ENCODE measurements at places on chromosomes 12 and 14.

DNA sequence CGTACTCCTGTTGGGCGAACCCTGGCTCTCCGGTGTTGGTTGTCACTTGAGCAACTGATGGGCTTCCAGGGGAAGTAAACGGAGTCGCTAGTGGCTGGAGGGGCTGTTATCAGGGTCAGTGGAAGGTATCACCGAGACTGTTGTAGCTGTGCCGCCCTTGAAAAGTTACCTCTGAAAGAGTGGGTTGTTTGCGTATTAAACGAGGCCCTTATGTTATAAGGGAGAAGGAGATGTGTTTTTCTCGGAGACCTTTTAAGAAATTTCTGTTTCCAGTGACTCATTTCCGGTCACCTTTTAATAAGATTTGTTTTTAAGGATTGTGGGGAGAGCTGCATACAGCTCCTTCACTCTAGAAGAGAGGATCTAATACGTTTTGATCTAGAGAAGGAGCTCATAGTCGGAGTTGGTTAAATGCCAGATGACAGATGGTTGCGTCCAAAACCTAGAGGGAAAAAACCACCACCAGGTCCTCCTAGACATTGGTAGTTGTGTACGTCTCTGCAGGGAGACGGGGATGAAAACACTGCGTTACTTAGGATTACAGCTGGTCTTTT, 750 bp upstream of the DBX2 start:
- no peak for DNase-seq

DNA sequence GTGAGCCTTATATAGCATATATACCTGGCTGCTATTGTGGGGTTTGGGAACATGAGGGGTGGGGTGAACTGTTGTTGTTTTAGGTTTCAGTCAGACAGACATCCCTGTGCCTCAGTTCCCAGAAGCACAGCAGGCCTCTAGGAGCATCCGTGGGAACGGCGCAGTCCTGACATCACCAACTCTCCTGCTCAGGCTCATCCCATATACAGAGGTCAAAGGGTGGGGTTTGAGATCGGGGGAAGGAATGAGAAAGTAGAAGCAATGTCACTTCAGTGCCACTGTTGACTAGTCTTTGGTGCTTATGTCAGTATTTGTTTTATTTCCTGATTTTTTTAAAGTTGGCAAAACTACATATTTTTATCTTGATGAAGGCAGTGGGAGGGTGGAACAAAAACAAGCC, 43.1 kb upstream of the A2ML1 start:
- no peak for DNase-seq

DNA sequence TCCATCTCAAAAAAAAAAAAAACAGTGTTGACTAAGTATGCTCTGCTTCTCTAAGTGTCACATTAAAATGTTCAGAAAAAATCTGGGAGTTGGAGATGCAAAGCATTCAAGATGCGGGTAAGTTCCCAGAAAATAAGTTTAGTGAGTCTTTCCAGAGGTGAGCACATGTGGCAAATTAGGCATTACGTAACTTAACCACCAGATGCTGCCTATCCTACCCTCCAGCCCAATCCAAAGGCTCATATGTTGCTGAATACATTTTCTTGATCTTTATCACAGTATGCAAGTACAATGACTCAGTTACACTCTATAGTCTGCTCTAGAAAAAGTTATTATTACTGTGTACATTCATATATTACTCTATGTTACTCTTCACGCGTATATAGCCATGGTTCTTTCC, 3.6 kb downstream of the SLC2A14 start:
- DNase-seq: no peak

- no peak for DNase-seq
Observed at GRCh38 chr12:62320054-62320453, 59.9 kb downstream of the USP15 start.

- DNase-seq: peak; percentile 98
Observed at GRCh38 chr14:75427482-75428229, at the start of gene JDP2. TSS of gene JDP2 (plus strand) at chr14:75428022. CDS start at chr14:75437921, 9,899 bp downstream.

GRCh38 chr12:129190827-129191226, 337.5 kb downstream of the GLT1D1 start:
- DNase-seq: no peak

GRCh38 chr14:104253901-104254353, 115.5 kb downstream of the KIF26A start:
- no peak for DNase-seq

DNA sequence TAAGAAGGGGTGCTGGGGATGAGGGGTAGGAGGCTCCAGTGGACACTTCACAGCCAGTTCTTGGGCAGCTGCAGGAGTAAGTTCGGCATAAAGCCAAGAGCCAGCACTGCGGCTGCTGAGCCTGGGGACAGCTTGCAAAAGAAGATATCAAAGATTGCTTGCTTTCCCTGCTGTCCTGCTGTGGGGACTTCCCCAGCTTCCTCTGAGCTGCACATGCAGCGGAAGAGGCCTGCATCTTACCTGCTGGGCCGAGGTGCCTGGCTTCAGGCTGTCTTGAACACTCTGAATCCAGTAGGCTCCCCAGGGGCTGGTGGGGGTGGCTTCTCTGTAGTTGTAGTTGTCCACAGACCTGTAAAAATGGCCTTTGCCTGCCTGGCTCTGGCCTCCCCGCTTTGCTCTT, 1.3 kb downstream of the CHGA start:
- DNase-seq: no peak

GRCh38 chr12:83322809-83323208, 636.1 kb downstream of the TMTC2 start:
- no peak for DNase-seq

DNA sequence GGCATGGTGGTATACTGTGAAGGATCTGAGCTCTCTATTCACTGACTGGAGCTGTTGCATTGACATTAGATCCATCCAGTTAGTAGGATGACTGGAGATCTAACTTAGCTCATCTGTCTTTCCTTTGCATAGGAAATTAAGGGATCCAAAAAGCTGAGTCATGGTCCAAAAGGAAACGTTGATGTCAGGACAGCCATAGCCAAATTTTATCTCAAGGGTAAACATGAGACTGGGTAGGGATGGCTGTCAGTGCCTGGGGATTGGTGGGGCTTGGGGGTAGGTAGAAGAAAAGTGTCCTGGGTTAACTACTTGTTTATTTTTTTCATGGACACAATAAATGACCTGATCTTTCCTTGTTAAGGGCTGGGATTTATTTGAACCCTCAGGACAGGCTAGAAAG, 4.6 kb downstream of the FAM177A1 start:
- DNase-seq: no peak

DNA sequence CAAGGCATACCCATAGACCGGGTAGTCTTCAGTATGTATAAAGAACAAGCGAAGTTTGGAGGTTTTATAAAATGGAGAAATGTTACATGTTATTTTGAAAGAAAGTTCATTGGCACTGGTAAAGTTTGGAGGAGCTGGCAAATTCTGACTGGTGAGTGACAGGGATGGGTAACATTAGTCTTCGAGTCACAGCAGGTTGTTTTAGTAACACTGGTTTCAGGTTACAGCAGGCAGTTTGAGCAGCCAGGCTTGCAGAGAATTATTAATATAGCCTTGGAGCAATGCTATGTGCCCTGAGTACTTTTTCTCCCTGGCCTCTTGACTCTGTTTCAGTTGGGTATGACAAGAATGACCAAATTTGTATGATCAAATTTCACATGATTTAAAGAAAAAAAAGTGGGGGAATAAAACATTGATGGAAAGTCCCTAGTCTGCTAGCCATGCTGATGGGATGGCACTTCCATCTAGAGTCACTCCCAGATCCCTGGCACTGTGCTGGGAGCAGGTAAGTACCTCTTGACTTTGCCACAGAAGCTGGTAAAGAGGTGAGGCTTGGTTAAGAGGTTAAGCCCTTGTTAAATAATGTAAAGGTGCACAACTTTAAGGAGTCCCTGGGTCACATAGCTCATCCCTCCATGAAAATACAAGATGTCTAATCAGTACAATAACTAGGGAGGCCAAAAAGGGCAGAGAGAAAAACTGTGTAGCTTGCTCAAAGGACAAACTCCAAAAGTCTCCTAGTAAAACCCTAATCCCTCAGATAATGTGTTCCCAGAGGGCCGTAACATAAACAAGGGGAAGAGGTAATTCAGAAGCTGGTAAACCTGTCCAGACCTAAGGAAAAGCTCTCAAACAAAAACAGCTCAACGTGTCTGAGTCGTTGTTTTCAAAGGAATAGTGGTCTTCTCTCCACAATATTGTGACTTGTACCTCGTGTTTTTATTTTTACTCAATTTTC, 12.7 kb upstream of the SVOP start:
- no peak for DNase-seq

DNA sequence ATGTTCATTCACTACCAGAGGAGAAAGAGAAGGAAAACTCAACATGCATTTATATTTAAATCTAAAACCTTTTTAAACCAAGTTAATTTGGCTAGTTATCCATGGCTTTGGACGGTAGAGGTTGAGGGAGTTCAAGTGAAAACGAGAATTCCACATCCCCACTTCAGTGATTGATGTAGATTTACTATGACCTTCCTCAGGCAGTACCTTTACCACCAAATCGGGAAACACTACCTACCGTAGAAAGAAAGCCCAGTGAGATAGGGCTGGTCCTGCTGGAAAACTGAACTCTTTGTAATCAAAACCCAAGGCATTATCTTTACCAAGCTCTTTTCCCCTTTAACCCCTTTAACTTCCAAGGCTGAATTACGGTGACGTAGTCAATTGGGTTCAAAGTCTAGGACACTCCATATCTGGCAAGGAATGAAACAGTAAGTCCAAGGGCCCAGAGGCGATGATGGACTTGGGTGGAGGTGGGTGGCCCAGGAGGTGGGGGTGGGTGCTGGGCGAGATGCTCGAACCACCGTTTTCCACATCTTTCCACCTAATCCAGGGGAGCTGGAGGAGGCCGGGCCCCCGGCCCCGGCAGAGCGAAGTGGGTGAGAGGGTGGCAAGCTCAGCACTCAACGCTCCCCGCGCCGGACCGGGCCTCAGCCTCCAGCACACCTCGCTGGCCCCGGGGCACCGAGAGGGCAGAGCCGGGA, 618 bp downstream of the SEC23A start:
- no peak for DNase-seq

- DNase-seq: no peak
Observed at GRCh38 chr12:14393751-14394150, 28.3 kb downstream of the ATF7IP start.

GRCh38 chr12:12007001-12007712, 63.6 kb upstream of the BCL2L14 start:
- no peak for DNase-seq

DNA sequence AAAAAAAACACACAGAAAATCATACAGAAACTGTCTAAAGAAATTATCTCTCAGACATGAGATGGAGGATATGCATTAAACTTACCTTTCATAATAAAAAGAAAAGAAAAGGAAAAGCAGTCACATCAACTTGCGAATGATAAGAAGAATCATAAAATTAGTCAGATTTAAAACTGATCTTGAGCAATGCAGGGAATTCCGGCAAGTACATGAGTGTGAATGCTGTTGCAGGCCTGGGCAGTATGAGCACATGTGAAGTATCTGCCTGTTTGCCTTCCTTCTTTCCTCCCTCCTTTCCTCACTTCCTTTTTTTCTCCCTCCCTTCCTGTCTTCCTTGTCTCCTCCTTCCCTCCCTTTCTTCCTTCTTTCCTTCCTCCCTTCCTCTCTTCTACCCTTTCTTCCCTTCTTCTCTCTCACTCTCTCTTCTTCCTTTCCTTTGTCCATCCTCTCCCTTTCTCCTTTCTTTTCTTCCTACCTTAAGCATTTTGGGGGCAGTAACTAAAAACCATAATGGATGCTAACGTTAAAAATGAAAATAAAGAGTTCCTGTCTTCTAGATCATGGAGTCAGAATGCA, 38.5 kb upstream of the SLC6A15 start:
- DNase-seq: no peak

- no peak for DNase-seq
Observed at GRCh38 chr12:131604859-131605258, 106.0 kb upstream of the SFSWAP start.

GRCh38 chr14:32561520-32561919, 232.4 kb downstream of the AKAP6 start:
- DNase-seq: no peak

GRCh38 chr14:86310611-86311010, 780.7 kb downstream of the FLRT2 start:
- DNase-seq: no peak

DNA sequence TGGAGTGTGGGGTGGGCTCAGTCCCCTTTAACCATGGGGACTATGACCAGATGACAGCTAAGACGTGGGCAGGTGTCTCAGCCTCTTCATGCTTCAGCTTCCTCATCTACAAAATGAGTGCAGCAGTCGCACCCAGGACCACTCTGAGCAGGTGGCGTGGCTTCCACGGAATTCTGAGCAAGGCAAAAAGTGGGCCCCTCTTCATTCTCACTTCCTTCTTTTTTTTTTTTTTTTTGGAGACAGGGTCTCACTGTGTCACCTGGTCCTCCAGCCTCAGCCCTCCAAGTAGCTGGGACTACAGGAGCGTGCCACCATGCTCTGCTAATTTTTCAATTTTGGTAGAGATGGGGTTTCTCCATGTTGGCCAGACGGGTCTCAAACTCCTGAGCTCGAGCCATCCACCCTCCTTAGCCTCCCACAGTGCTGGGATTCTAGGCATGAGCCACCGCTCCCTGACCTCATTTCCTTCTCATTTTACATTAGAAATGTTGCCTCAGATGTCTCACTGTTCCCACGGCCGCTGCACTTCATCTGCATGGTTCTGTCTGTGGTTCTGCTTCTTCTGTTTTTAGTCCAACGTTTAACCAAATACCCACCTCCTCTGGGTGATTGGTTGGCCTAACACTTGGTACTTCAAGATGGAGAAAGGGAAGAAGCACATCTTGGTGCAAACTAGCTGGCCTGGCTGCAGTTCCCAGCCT, 41.3 kb upstream of the BCL7A start:
- no peak for DNase-seq

DNA sequence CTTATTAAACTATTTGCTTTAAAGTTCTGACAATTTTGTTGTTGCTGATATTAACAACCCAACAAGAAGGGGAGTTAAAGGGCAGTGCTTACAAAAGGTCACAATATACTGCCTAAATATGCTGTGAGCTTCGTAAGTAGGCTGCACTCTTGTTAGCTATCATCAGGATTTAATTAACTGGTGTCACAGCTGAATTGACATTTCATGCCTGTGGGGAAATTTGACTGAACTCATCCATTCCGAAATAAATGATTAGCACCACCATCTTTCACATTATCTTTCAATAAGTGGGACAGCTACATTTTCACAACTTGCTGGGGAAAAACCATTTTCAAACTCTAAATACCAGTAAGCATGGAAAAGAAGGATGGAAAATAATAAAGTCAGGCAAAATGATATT, 146.6 kb downstream of the PTPRO start:
- DNase-seq: no peak

Measured in left ventricle myocardium superior (tissue), 1 donor.